ENCODE measurements at places on chromosomes 11 and 22. TPM values are rescaled to one million over a fixed set of nuclear protein-coding genes. Genes with fewer than 3 reads are reported as not detected.
A peak's percentile ranks its signal among the peaks of the same experiment; 100 is the strongest.

Gene CATSPERZ
- 0.90 TPM for total RNA-seq

Gene KRTAP5-9
- total RNA-seq, result not detected

Gene CYP2D6
- total RNA-seq, result 5.5 TPM

Gene COMT
- total RNA-seq, result 37.5 TPM

- no peaks in the 10 kb centered on the region for H3K4me1 ChIP-seq
- no peak overlapping the region for H3K4me3 ChIP-seq
- no peak for DNase-seq
- H3K36me3 ChIP-seq, result no peaks in the 10 kb centered on the region
Measured at GRCh38 chr11:91219535-91219934, 996.7 kb upstream of the CHORDC1 start.

- no peaks in the 10 kb centered on the region for H3K36me3 ChIP-seq
- DNase-seq, result peak; percentile 50
- H3K4me1 ChIP-seq, result peaks cover 68% of the 10 kb centered on the region
- H3K27me3 ChIP-seq, result no peaks in the 10 kb centered on the region
Measured at GRCh38 chr22:50529416-50529896, 356 bp downstream of the TYMP start.

GRCh38 chr22:24455751-24456426 is 28.5 kb downstream of the ADORA2A start:
- H3K4me1 ChIP-seq, result no peaks in the 10 kb centered on the region
- H3K27me3 ChIP-seq, result no peaks in the 10 kb centered on the region
- H3K36me3 ChIP-seq, result no peaks in the 10 kb centered on the region
- no peak overlapping the region for H3K4me3 ChIP-seq
- DNase-seq, result no peak

- H3K4me1 ChIP-seq, result no peaks in the 10 kb centered on the region
- H3K27me3 ChIP-seq, result no peaks in the 10 kb centered on the region
- no peak overlapping the region for H3K4me3 ChIP-seq
- no peak for DNase-seq
Measured at GRCh38 chr11:34037016-34037415, 14.5 kb upstream of the CAPRIN1 start.

DNA sequence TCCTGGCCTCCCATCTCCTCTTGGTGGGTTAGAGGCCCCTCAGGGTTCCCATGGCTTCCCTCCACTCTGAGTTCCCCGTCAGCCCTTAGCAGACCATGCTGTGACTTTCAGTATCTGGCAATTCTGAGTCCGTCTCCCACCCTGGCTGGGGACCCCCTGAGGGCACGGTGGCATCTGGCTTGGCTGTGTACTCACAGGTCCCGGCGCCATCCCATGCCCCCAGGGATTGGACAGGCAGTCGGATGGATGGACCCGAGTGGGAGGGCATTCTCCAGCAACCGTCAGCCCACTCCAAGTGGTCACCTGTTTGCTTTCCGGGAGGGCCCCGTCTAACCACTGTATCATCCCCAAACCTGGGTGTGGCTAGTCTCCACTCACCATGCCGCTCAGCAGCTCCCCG is 24.0 kb upstream of the ABCC8 start:
- DNase-seq, result no peak
- H3K36me3 ChIP-seq, result no peaks in the 10 kb centered on the region
- no peaks in the 10 kb centered on the region for H3K4me1 ChIP-seq
- no peaks in the 10 kb centered on the region for H3K27me3 ChIP-seq

DNA sequence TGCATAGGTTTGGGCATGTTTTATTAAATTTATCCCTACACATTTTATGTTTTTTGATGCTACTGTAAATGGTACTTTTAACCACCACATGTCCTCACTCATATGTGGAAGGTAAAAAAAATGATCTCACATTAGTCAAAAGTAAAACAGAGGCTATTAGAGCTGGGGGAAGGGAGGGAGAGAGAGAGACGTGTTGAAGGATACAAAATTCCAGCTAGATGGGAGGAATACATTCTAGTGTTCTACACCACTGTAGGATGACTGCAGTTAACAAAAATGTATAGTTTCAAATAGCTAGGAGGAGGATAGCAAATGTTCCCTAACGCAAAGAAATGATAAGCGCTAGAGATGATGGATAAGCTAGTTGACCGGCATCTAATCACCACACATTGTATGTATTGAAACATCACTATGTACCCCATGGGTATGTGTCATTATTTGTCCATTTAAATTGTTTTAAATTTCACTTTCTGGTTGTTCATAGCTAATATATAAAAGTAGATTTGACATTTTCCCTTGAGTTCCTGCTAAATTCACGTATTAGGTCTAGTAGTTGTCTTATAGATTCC is 9.9 kb upstream of the GNB1L start:
- H3K4me3 ChIP-seq, result no peak overlapping the region
- H3K27ac ChIP-seq, result no peak overlapping the region
- no peaks in the 10 kb centered on the region for H3K4me1 ChIP-seq
- H3K27me3 ChIP-seq, result no peaks in the 10 kb centered on the region
- no peak for DNase-seq

- no peak overlapping the region for H3K4me3 ChIP-seq
- H3K27me3 ChIP-seq, result no peaks in the 10 kb centered on the region
- H3K4me1 ChIP-seq, result no peaks in the 10 kb centered on the region
- no peaks in the 10 kb centered on the region for H3K36me3 ChIP-seq
- no peak for DNase-seq
Measured at GRCh38 chr11:32838505-32839274, 9.0 kb downstream of the PRRG4 start.

- no peaks in the 10 kb centered on the region for H3K4me1 ChIP-seq
- H3K27ac ChIP-seq, result no peak overlapping the region
- H3K36me3 ChIP-seq, result no peaks in the 10 kb centered on the region
- no peaks in the 10 kb centered on the region for H3K27me3 ChIP-seq
Measured at GRCh38 chr22:22076361-22076760, 93.8 kb upstream of the TOP3B start.

- H3K36me3 ChIP-seq, result no peaks in the 10 kb centered on the region
Measured at GRCh38 chr11:114074546-114075343, 15.2 kb downstream of the ZBTB16 start.

All from natural killer cell (primary cell).